Cardiac septum (tissue), 1 donor: ENCODE measurements at places on chromosomes 12 and 14. TPM values are rescaled to one million over a fixed set of nuclear protein-coding genes. Genes with fewer than 3 reads are reported as not detected.

DNA sequence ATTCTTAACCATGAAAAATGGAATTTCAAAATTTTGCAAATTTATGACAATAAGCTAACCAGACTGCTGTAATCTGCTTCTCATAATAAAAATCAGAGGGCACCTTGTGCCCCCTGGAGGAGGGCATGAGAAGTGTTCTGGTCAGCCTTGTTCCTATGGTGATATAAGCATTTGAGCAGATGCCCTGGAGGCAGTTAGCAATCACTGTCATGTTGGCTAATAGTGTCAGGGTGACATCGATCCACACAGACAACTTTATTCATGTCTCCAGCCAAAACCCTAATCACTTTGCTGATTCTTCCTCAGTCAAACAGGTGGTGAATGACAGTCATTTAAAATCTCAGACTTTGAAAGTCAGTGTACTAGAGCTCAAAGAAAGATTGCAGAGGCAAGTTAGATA, 943.0 kb downstream of the GALC start:
- DNase-seq: no peak

DNA sequence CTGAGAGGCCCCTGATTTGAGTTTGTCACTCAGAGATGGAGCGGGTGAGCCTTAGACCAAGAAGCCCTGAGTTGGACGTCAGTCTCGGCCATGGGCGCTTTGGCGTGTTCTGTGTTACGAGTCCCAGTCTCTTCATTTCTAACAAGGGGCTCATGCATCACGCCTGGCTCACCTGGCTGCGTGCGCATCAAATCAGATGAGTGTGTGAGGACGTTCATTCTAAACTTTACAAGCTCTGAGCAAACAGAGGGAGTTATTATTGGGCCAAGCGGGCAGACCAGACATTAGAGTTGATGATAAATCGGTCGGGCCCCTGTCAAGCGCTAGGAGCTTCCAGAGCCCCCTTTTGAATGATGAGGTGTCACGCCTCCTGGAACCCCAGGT, 117.2 kb downstream of the CALM1 start:
- DNase-seq: no peak

- DNase-seq: no peak
Observed at GRCh38 chr12:122057007-122057735, 21.4 kb upstream of the MLXIP start.

DNA sequence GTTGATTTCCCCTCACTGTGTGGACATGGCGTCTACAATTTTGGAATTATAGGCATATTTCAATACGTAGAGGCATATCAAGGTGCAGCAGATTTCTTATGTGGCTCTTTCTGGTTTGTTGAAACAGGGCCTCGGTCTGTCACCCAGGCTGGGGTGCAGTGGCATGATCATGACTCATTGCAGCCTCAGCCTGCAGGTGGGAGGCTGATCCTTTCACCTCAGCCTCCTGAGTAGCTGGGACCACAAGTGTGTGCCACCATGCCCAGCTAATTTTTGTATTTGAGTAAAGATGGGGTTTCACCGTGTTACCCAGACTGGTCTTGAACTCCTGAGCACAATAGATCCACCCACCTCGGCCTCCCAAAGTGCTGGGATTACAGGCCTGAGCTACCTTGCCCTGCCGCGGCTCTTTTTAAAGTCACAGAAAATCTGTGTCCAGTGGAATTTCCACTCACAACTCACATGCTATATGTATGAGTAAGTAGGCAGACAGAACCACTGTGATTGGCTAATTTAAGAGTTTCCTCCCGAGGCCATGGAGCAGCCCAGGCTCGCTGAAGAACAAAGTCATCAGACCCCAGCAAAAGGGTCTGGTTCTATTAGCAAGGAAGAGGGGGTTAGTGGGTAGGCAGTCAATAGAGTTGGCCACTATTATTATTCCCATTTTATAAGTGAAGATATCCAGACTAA, 9.1 kb downstream of the GNG2 start:
- no peak for DNase-seq

- DNase-seq: no peak
Observed at GRCh38 chr14:60102389-60102788, 10.7 kb downstream of the PCNX4 start.

CMKLR1 gene
- 21.0 TPM for total RNA-seq

ATG2B gene
- total RNA-seq: 14.2 TPM

MTRFR gene
- 7.8 TPM for total RNA-seq
